ENCODE measurements at places on chromosomes 13 and 19.

DNA sequence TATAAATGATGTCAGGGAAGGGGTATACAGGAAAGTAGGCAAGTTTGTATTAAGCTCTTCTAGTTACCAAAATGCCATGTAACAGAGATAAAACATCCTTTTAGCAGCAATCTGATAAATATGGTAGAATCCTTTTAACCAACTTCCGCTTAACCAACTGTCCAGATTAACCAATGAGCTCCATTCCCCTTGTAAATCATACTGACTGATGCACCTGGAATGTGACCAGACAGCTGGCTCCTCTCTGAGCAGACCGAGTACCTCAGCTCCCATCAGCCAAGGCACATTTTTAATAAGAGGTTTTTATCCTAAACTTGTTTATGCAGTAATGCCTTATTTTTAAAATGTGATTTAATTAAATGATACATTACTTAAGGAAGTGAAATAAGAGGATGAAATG is 66.4 kb downstream of the KLF12 start:
- no peak for DNase-seq

DNA sequence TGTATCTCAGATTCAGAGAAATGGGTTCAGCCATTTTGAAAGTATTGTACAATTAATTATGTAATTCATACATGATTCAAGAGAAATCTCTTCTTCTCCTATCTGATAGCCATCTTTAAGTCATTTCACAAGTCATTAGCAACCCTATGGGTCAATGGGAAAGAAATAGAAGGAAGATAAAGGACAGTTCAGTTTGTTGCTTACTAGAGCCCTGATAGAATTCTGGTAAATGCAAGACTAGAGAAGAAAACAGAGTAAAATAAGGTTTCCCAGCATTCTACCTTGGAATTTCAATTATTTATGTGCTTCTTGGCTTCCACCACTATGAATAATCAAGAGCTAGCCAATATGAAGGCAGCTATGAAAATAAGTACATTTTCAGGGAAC is 117.7 kb downstream of the LHFPL6 start:
- DNase-seq = no peak

DNA sequence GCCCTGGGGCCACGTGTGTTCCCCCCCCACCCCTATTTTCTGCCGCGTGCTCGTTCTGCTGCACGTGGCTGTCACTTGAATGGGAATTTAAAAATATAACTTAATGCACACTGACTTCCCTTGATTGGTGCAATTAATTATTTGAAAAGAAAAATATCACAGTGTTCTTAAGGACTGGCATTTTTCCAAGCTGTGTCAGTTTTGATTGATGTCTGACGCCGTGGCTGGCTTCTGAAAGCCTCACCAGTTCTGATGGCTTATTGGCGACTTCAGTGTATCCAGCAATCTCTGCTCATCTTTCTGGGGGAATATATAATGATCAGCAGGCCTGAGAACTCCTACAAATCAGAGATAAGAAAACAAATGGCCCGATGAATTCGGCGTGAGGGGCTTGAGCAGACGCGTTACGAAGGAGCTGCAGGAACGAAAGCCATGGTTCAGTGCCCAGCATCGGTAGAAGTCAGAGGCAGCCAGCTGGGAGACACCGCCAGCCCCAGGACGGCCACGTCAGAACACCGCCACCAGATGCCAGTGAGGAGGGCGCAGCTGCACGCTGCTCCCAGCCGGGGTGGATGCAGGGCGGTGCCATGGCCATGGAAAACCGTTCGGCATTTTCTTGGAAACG is 111.2 kb downstream of the KDM4B start:
- no peak for DNase-seq

- DNase-seq = no peak
These were observed 871 bp upstream of the ZNF583 start for GRCh38 chr19:56403261-56403660.

GRCh38 chr19:40224342-40225150 is 1.9 kb downstream of the CCNP start:
- no peak for DNase-seq

DNA sequence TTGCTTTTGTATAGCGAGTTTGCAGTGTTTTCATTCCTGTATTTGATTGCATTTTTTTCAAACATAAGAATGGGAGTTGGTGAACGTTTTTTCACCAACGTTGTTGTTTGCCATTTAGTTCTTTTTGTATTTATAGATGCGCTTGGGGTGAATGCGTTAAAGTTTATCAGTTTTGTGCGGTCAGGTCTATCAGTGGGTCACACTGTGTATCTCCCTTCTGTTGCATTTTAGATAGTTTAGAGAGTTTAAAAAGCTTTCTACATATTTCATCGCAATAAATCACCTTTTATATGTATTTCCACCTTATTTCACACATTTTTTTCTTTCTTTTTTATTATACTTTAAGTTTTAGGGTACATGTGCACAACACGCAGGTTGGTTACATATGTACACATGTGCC is 16.4 kb downstream of the OR7A5 start:
- no peak for DNase-seq

DNA sequence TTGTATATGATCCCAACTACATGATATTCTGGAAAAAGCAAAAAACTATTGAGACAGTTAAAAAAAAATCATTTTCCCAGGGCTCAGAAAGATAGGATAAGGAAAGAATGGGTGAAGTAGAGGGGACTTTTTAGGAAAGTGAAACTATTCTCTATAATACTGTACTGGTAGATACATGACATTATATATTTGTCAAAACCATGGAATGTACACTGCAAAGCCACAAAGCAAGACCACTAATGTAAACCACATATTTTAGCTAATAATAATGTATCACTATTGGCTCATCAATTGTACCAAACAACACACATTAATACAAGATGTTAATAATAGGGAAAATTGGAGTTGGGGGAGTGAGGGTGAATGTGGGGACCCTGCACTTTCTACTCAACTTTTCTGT is 182.6 kb downstream of the EFNB2 start:
- no peak for DNase-seq

- no peak for DNase-seq
These were observed 673.8 kb downstream of the PCDH9 start for GRCh38 chr13:66556306-66556705.

DNA sequence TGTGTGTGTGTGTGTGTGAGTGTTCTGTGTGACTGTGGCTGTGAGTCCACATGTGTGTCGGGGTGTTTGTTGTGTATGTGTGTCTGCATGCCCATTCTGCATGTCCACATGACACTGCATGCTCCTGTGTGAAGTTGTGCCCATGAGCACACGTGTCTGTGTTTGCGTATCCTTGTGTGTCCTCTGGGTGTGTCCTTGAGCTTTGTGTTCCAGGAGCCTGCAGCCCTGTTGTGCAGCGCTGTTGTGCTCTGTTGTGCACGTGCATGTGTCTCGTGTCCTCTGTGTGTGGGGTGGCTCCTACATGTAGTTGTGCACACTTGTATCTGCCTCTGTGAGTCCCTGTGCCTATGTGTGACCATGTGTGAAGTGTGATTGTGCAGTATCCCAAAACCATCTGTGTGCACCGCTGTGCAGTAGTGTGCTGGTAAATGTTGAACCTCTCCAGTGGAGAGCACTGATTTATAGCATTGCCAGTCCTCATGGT is 2.2 kb upstream of the ARHGEF18 start:
- DNase-seq = no peak

GRCh38 chr13:33512880-33513554 is 227.5 kb upstream of the STARD13 start:
- no peak for DNase-seq

DNA sequence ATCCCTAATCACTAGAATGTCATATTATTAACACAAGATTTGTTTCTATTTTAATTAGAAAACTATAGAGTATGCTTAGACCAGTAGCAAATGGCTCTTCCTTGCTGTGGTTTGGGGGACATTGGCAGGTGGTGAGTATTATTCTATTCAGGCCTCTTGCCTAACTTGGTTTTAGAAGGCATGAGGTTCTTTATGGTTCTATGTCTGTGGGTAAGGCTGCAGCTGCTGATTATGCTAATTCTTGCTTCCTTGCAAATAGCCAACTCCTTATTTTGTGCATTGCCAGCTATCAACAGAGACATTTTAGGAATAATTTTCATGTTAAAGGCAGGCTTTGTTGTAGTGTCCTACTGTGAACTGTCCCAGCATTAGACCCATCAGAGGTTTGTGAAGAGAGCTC is 1344.9 kb downstream of the UQCRFS1 start:
- no peak for DNase-seq

DNA sequence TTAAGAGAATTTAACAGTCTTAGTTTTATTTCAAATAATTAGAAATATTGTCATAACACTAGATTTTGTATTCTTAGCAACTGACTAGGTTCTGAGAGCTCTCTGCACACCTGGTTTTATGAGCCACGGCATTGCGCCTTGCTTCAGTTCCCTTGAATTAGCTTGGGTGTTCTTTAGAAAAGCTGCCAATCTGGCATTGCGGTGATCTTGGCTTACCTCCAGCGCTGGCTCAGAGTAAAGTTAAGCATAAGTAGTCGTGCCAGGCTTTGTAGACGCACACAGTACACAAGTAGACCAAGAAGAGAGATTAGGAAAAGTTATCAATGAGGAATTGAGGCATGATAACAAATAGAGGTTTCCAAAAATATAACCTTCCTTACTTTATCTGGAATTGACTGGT is 45.7 kb downstream of the TPP2 start:
- DNase-seq = no peak

GRCh38 chr13:110290153-110290552 is 16.8 kb downstream of the COL4A1 start:
- DNase-seq = no peak

DNA sequence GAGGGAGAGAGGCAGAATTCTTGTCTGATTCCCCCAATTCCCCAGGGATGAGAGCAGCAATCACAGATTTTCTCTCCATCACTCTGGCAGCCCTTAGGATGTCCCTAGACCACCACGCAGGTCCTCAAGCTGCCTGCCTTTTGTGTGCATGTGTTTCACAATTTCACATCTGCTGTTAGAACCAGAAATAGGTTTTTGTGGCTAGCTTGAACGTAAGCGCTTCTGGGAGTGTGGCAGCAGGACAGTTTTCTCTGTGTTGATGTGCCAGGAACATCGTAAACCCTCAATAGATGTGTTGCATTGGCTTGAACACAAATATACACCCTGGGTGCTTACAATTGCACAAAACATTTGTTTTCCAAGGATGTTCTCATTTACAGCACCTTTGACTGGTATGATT is 78.8 kb upstream of the TMTC4 start:
- no peak for DNase-seq

DNA sequence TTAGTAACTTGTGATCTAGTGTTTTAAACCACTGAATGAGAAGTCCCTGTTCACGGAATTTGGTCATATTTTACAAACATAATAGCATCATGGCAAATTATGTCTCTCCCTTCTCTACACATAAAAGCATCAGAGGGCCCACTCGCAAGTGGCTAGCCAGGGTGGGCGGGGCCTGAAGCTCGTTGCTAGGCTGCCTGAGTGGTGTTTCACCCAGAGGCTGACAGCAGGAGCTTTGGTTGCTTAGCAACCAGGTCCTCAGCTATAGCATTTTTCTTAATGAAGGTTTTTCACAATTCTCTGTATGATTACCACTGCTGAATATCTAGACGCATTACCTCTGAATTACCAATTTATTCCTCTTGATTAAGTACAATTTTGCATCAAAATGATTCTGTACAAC is 126.5 kb downstream of the NALCN start:
- no peak for DNase-seq

DNA sequence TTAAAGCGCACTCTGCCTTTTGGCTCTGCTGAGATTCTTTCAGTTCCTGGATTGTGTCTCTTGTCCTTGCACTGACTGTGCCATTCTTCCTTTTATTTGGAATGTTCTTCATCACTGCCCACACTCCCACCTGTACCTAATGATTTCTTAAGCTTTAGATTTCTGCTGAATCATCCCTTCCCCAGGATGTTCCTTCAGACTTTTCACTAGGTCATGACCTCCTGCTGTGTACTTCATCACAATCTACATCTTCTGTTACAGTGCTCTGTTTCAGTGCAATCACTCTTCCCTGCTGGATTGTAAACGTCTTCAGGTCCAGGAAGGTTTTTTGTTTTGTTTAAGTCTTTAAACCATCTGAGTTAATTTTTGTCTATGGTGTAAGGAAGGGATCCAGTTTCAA is 281.0 kb downstream of the ATP8A2 start:
- no peak for DNase-seq

- no peak for DNase-seq
These were observed 9.3 kb upstream of the LAIR1 start for GRCh38 chr19:54373781-54374631.

DNA sequence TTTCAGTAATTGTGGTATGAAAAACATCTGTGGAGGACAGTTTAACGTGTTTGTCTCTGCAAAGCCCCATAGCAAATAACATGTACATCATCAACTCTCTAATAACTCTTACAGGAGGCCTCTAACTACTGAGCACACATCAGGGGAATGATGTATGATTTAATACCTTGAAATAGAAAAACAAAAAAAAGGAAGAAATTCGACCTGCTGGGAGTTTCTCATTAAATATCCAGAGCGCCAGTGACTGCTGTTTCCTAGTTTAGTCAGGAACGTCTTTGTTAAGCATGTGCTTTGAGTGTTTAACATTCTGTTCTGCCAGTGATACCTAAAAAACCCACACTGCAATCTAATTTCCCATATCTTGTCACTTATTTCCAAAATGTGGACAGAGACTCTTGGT is 235.4 kb downstream of the PCDH20 start:
- DNase-seq = no peak

DNA sequence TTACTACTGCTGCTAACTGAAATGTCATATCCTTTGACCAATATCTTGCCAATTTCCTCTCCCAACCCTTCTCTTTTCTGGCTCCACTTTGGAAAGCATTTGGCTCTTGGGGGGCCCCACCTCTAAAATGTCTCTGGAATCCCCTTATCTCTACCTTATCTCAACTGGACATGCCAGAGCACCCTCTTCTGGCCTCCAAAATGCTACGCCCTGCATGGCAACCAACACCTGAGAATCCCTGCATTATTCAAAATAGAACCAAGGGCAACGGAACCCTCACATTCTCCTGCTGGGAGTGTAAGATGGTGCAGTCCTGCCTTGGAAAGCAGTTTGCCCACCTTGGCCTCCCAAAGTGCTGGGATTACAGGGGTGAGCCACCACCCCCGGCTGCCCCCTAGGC is 35.3 kb downstream of the CERS4 start:
- no peak for DNase-seq

- DNase-seq = no peak
These were observed 2.7 kb upstream of the FAM174C start for GRCh38 chr19:1272423-1273262.

DNA sequence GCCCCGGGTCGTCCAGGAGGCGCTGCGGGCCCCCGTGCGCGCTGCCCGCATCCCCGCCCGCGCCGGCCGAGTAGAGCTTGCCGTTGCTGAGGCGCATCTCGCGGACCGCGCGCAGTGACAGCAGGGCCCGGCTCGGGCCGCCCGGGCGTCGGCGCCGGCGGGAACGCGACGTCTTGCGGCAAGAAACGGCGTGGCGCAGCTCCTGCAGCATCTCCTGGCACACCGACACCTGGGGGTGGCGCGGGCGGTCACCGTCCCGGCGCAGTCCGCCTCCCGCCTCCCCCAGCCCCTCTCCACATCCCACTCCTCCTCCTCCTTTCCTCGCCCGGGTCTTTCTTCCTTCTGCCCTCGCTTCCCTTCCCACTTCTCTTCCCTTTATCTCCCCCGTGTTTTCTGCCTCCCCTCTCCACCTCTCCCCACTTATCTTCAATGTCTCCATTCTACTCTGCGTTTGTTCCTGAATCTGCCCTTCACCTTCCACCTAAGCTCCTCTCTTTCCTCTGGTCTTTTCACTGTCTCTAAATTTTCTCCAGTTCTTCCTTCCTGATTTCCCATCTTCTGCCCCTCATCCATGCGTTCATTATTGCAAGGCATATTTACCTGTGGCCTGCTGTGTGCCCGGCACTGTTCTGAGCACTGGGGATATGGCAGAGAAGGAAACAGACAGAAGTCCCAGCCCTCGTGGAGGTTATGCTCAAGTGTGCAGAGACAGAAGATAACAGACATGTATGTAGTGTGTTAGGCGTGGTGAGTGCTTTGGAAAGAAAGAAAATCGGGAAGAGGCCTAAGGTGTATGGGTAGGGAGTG is 5.2 kb upstream of the ATP1A3 start:
- no peak for DNase-seq
